Fibroblast of lung (primary cell): ENCODE measurements at places on chromosomes 7 and 10.

- DNase-seq: no peak
Measured at GRCh38 chr10:5095687-5096086, 1.5 kb downstream of the AKR1C3 start.

GRCh38 chr7:116632384-116632783 lies 39.6 kb upstream of the MET start:
- no peak for DNase-seq

- no peak for DNase-seq
Measured at GRCh38 chr7:105705427-105705826, 124.1 kb upstream of the EFCAB10 start.

- DNase-seq: no peak
Measured at GRCh38 chr7:66871076-66871475, 49.9 kb upstream of the TMEM248 start.

DNA sequence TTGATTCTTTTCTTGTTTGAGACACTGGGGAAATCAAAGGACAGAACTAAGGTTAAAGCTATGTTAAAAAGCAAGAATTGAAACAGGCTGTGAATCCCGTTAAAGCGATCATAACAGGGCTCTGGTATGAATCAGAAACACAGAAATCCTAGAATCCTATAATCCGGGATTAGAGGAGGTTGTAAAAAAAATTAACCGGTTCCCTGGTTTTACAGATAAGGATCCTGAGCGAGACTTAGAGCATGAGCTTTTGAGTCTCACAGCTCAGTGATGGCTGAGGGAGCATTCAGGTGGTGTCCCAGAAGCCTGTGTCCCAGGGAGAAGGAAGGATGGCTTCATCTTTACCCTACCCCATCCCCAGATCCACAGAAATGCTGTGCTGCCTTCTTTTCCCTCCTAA lies 461.3 kb downstream of the PAXIP1 start:
- DNase-seq: no peak

DNA sequence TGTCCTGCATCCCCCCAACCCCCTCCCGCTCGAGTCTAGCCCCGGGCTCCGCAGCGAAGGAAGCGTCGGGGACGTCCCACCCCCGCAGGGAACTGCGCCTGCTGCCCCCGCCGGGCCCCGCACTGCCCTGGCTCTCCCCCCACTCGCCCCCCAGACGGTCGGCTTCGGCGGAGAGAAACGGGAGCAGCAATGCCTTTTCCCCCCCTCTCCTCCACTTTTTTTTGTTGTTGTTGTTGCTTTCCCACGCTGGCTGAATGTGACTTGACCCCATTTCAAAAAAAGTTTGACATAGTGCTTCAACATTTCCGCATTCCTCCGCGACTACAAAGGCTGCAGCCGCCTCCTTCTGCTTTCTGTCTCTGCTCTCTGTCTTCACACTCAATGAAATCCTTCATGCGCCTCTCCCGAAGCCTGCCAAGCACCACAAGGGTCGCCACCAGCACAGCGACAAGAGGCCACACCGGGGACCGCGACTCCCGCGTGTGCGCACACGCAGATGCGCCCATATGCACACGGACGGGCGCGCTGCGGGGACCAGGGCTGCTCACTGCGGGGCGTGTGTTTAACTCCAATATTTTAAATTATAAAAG lies 1.0 kb downstream of the CDK6 start:
- DNase-seq: peak; percentile 74

GRCh38 chr10:103353281-103353680 lies 2.3 kb upstream of the PCGF6 start:
- no peak for DNase-seq

- no peak for DNase-seq
Measured at GRCh38 chr7:102425639-102426267, 7.6 kb upstream of the ORAI2 start.

DNA sequence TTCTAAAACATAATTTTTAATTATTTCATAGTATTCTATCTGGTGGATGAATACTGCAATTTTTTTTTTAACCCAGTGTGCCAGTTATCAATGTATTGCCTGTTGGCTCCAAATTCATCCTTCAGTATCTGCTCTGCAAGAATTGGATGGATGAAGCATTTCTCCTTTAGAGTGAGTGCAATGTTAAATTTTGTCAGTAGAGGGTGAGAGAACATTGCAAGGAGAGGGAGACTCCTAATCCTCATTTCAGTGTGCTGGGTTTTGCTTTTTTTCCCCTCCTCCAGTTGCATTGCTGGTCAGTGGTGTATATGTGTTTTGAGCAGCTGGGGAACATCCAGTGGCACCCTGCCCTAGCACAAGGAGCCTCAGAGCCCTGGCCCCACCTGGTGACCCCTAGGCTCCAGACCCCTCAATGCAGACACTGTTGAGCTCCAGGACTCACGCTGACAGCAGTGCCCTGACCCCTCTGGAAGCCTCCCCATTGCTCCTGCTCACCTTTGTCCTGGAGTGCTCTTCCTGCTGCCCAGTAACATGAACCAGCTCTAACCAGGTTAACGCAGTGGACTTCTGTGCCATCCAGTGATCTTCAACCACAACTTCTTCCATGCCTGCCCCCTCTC lies 199.4 kb downstream of the USP6NL start:
- no peak for DNase-seq

GRCh38 chr7:4692055-4692454 lies 10.0 kb downstream of the FOXK1 start:
- DNase-seq: no peak

DNA sequence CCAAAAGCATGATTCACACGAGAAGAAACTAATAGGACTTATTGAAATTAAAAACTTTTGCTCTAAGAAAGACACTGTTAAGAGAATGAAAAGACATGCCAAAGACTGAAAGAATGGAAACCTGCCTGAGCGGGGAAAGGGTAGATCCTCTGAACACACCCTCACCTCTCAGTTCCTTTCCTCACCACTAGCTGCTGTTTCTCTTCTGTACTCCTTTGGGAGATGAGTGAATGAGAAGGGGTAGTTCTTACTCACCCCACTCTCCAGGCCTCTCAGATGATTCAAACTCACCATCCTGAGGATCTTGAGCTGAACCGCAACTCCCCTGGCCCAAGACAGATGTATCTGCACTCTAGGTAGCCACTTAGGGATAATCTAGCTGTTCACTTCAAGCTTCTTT lies 41.9 kb downstream of the IQUB start:
- no peak for DNase-seq

DNA sequence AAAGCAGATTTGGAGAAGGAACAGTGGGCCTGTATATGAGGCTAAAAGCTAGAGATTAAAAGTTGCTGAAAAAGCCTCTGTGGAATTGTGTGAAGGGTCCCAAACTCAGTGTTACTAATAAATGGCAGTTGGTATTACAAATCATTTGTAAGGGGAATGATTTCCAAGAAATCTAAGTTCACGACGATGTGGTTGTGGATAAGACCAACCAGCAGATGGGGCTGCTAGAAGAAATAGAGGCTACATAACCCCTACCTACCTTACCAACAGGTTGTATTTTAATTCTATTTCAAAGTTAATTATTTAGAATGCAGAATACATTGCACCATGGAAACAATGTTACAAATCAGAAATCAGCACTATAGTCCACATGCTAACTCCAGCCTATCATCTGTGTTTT lies 377.1 kb downstream of the HPSE2 start:
- DNase-seq: peak; percentile 16

GRCh38 chr10:47179291-47179647 lies 120.7 kb upstream of the GDF10 start:
- DNase-seq: no peak

DNA sequence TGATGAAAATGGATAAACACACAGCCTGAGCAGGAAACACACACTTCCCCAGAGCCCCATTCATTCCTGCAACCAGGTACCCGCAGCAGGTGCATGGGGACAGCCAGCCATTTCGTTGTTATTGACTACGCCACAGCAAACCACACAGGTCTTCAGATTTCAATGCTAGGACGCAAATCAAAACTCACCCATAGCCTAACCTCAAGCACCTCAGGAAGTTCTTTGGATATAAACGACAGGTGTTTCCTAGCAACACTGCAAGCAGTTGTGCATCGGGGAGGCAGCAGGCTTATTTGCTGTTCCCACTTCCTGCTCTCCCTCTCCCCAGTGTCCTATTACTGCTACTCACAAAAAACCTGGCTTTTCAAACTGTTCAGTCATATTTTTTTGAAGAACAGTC lies 176.5 kb upstream of the FRMD4A start:
- DNase-seq: no peak

- peak; percentile 65 for DNase-seq
Measured at GRCh38 chr7:44087911-44088838, 5.8 kb upstream of the POLM start.

GRCh38 chr7:140653319-140654108 lies 12.9 kb upstream of the DENND2A start:
- peak; percentile 59 for DNase-seq

DNA sequence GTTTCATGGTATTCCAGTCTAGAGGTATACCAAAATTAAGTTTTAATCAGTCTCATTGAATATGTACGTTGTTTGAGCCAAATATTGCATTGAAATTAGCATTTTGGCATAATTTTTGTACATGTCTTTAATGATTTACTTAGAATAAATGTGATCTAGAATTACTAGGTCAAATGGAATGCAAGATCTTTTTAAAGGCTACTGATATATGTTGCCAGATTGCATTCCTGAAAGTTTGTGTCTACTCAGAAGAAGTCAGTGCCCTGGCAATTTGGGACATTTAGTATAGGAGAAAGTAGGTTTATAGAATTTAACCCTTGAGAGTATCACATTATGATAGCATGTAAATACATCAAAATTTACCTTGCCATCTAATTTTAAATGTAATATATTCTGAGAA lies 32.4 kb downstream of the KMT2E start:
- DNase-seq: peak; percentile 52

DNA sequence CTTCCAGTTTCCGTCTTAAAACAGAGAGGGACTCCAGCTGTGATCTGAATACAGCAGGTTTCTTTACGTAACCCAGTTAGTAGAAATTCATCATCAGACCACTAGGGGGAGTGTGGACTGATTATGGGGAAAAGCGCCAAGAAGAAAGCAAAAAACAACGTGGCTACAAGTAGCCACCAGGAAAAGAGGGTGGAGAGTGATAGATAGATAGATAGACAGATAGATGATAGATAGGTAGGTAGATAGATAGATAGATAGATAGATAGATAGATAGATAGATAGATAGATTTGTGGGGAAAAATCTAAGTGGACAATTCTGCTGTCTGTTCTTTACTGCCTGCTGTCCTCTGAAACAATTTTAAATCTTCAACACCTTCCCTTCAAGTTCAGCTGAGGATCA lies 12.7 kb upstream of the AKR1B10 start:
- DNase-seq: peak; percentile 65

GRCh38 chr7:133650487-133651300 lies 397.8 kb downstream of the EXOC4 start:
- no peak for DNase-seq

GRCh38 chr7:133934262-133934976 lies 192.7 kb upstream of the LRGUK start:
- no peak for DNase-seq

DNA sequence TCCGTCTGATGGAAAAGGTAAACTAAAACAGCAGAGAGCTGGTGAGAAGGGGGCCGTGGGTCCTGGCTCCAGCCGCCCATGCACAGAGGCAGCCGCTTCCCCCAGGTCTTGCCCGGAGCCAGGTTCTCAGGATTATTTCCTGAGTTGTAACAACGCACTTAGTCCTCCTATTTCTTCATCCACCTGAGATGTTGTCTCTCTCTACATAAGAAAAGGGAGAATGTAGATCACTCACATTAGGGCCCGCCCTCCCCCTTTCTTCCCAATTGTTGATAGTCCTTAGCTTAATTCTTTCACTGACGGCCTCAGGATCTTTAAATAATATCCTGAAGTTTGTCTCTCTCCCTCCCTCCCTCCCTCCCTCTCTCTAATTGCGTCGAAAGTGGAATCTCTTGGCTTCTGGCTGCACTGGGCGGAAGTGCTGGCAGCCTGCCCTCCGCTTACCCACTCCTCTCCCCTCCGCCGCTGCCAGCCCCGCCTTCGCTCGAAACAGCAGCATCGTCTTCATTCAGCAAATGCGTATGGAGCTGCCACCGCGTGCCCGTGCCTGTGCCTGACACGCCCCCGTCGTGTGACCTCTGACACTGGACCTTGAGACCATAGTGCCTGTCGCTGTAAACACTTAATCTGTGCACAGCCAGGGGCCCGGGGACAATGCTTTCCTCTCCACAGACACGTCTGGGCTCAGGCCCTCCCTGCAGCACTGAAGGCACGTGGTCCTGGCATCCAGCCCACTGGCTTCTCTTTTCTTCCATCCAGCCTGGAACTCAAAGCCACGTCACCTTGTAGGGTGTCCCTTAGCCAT lies 174.5 kb upstream of the PPP2R2D start:
- DNase-seq: no peak

DNA sequence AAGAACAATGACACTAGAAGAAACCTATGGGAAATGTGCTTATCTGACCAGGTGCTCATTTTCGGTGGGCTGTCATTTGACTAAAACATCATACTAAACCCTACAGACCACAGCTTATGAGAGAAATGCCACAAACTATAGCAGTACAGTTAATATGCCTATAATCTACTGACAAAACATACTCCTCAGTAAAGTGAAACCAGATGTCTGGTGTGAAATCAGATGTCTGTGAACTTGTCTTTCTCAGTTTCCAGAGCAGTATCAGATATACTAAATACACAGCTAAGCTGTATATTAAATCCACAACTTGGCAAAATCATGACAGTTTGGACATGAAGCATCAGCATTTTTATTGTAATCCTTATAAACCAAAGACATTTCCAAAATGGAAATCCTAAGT lies 3.3 kb downstream of the IMMP2L start:
- DNase-seq: peak; percentile 41

GRCh38 chr7:139124084-139124914 lies 14.8 kb upstream of the ZC3HAV1 start:
- DNase-seq: no peak

- no peak for DNase-seq
Measured at GRCh38 chr7:157037635-157038034, 27.2 kb upstream of the MNX1 start.

GRCh38 chr7:34220506-34221185 lies 315.3 kb downstream of the BMPER start:
- no peak for DNase-seq

- no peak for DNase-seq
Measured at GRCh38 chr7:159070431-159071148, 74.1 kb downstream of the VIPR2 start.

DNA sequence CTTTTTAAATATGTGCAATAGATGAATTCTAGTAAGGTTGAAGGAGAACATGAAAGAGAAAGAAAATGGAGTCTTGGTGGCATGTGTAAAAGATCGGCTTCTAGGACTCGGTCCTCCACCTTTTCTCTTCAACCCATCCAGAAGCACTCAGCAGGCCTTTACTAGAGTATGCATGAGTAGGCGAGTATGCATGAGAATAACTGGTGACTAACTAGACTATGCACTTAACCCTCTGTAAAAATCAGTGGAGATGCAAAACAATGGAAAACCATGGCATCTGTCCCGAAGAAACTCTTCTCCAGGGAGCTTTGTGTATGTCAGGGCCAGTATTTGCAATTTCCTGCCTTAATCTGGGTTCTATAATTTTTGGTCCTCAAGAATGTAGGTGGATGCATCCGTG lies 40.0 kb upstream of the GRB10 start:
- DNase-seq: no peak

DNA sequence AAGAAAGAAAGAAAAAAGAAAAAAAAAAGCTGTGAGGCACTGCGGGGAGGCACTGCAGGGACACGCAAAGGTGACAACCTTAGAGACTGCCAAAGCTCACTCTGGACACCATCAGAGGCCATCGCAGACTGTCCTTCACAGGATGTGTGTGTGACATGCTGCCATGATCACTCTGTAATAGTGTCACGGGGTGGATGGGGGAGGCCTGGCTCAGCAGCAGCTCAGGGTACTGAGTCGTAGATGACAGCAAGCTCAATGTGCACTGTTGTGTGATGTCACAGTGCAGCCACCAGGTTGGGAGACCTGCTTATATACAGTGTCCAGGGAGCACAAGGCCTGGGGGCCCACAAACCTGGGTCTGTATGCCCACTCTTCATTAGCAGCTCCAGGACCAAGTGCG lies 83.3 kb downstream of the SLIT1 start:
- no peak for DNase-seq
